LNCaP clone FGC (cell line): ENCODE measurements at places on chromosomes 7 and 10.

DNA sequence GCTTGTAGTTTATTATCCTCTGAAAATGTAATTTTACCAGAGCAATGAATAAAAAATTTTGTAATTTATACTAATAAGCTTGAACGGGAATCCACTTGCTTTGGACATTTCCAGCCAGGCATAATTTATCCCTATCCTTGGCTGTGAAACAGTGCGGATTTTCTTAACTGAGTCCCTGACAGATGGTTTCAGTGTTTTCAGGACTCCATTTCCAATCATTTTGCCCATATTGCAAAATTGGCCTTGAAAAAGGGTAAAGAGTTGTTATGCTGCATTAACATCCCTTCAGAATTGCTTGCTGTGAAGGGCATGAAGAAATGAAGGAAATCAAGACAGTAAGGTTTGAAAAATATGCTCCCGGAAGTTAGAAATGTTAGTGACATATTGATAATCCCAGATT is 57.7 kb downstream of the NXPH1 start:
- no peak for DNase-seq

DNA sequence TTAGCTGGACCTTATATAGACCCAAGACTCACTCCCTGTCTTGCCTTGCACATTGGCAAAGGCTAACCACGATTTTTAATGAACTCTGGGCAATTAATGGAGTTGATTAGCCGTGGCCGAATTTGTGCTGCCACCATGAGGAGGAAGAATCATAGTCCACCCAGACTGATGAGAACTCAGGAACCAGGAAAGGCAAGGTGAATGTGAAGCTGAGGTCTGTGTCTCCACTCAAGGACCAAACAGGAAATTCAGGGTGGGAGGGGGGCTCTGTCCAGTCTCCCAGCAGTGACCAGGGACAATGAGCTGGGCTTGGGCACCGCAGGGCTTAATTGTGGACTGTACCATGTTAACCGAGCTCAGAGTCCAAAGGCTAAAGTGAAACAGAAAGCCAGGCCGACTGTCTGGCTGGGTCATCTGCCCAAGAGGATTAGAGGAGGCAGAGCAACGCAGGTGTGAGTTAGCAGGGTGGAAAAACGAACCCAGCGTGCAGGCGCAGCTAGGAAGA is 127.0 kb upstream of the JCAD start:
- DNase-seq, result no peak

DNA sequence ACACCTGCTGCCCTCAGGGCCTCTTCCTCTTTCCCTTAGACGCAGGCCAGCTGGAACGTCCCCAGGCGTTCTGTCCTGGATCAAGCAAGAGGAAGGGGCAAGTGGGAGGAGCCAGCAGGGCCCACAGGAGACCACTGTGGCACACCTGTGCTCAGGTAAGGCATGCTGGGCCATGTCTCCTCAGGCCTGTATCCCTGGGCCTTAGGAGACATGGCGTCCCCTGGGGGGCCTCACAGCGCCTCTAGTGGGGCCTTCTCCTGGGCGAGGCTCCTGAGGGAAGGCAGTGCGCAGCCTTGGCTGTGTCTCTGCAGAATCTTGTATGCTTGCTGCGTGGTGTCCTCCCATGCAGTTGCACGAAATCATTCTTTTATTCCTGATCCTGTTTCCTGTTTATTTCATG is 31.3 kb downstream of the ZNF783 start:
- no peak for DNase-seq

DNA sequence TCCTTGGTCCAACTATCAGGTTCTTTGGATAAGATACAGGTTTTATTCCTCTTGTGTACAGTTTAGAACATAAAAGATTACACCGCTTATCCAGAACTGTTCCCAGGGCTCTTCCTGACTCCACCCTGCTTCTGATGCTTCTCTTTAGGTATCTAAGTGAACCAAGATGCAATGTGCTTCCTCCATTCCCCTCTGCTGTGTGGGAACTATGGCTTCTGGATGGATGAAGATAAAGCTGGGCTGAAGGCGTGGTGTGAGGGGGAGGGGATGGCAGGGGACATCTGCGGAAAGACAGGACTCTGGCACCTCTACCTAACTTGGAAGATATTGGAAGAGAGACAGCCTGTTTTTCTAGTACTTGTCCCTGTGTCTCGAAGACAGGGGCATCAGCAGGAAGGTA is 209.9 kb upstream of the TBX20 start:
- no peak for DNase-seq

DNA sequence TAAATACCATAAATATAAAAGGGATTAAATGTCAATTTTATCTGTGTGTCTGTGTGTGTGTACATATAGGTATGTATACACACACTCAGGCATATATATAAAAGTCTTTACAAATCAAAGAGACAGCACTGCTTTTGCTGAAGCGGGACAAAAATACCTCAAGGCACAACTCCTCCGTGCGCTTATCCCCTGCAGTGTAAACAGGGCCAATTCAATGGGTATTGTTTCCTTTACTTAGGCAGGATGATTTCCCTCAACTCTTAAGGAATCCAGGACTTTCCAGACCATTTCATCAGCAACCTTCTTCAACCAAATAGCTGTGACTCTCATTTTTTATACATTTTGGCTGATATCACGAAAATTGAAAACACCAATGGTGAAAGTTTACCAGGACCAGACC is 227.7 kb downstream of the CRPPA start:
- no peak for DNase-seq

- DNase-seq, result no peak
Observed at GRCh38 chr10:76333326-76333725, 901.9 kb downstream of the LRMDA start.

DNA sequence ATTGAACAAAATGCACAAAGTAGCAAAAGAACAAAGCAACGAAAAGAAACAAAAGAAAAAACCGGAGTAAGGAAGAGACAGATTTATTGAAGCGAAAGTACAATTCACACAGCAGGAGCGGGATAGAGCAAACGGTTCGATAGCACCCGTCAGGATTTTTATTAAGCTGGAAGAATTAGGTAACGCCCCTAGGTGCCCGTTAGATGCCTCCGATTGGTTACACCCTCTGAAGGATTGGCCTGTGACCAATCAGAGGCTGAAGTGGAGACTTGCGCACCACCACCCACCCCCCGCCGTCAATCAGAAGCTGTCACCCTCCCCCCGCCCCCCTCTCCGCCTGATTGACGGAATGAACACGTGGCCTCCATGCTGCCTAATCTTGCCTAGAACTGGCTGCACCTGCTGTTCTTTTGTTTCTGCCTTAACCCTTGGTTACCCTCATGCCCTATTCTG is 16.8 kb downstream of the OCM2 start:
- DNase-seq, result no peak

DNA sequence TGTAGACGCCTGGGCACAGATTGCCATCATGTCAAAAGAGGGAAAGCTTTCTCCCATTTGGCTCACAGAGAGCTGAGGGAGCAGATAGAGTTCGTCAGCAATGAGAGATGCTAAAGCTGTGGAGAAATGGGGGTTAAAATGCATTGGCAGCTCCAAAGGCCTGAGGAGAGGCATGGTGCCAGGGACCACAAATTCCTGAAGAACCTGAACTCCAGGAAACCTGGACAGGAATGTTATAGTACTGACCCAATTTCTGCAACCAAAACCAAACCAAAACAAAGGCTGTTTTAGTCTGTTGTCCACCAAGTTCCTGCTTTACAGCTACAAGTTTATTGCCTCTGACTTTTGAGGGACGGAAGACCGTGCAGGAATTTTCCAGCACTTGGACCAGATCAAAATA is 575.7 kb downstream of the REEP3 start:
- DNase-seq, result no peak

DNA sequence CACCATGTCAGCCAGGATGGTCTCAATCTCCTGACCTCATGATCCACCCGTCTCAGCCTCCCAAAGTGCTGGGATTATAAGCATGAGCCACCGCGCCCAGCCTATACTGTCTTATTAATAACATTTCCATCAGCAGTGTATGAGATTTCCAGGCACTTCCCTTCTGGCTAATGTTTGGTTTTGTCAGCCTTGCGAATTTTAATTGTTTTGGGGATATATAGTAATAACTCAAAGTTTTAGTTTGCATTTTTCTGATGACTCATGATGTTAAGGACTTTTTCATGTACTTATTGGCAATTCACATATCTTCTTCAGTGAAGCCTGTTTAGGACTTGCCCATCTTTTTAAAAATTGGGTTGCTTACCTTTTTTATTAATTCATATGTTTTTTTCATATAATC is 76.0 kb downstream of the TMEM270 start:
- no peak for DNase-seq

- DNase-seq, result no peak
Observed at GRCh38 chr7:55539380-55539779, 32.9 kb downstream of the VOPP1 start.

GRCh38 chr7:150927956-150928344 is 50.2 kb downstream of the KCNH2 start:
- DNase-seq, result no peak
